Stimulated activated CD4-positive, alpha-beta T cell treated with anti-CD3 and anti-CD28 coated beads, Interleukin-4, amount 100 ng/mL, for 1 hour (primary cell): ENCODE measurements at places on chromosomes 12 and 14.
A peak's percentile ranks its signal among the peaks of the same experiment; 100 is the strongest.

GRCh38 chr14:95059126-95059525 lies 98.2 kb downstream of the DICER1 start:
- DNase-seq = no peak

DNA sequence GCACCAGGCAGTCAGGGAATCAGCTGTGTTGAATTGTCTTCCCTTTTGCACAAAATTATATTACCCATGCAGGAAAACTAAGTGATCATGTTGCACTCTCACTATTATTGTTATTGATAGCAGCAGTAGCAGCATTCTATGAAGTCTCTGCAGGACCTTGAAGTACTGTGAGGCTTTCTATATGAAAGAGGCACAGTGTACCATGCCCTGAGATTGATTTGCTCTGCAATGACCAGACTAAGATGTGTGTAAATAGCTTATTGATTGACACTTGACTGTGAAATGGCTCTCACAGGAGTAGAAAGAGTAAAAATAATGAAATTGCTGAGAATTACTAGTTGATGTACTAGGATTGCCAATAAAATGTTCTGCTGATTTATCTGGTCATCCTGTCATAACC lies 99.9 kb downstream of the KICS2 start:
- DNase-seq = no peak

GRCh38 chr12:100794441-100795173 lies at the start of gene ANO4:
Gene ANO4 (plus strand): TSS chr12:100794776. CDS start chr12:100901786, 107,010 bp downstream.
- DNase-seq = no peak

DNA sequence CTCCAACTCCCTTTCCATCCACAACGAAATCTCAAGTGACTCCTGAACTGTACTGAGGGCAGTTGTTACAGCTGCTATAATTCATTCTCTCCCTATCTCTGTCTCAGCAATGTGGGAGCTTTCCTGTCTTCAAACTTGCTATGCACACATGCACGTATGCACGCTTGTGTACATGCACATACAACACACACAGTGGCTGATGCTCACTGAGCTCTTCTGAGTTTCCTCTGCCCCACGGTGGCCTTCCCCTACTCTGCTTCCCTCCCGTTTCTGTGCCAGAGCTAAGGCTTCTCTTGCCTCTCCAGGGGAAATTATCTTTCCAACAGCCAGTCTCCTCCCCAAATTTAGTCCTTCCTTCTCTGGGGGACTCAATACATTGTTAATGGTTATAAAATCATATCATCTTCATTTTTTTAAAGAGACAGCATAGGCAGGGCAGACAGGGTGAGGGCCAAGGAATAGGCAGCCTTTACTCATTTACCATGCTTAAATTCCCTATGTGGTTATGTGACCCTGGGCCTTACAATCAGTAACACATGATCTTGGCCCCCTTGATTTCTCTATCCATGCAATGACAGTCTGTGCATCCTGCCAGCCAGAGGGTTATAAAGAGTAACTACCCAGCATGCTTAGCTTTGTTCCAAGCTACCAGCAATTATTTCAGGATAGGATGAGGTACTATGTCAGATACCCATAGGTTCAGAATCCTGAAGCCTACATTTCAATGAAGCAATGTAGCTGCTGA lies 111.9 kb upstream of the HMGA2 start:
- DNase-seq = no peak

DNA sequence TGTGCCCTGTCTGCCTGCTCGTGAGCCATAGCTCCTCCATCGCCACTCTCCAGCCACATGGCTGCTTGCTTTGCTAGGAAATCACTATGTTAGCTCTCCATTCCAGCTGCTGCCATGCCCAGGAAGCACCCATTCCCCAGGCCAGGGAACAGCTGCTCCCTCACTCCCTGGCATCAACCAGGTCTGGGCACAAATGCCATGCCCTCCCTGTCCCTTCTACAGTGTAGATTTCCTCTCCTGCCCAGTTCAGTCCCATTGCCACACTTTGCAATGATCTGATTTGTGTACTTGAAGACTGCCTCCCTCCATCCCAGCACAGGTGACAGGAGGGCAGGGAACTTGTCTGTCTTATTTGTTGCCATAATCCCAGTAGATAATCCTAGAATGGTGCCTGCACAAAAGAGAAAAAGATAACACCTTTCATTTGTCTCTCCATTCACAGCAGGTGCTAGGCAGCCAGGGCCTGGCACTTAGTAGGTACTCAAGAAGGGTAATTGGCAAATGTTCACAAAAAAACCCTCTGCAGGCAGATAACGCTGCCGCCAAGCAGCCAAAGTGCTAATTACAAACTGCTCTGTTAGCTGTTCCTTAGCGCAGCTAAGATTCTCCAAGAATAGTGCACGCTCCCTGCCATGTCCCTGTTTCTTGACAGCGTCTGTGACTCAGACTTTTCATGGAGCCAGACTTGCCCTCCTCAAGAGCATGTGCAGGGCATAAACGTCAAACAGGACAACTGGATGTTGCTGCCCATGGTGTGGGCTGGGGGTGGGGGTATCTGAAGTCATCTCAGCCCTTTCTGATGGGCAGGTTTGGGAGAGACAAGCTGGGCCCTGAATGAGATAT lies 69.1 kb downstream of the ARL6IP4 start:
- DNase-seq = no peak

- DNase-seq = no peak
Observed at GRCh38 chr12:69332815-69333358, 15.3 kb upstream of the LYZ start.

GRCh38 chr12:57813111-57813970 lies 5.2 kb downstream of the AVIL start:
- DNase-seq = no peak

DNA sequence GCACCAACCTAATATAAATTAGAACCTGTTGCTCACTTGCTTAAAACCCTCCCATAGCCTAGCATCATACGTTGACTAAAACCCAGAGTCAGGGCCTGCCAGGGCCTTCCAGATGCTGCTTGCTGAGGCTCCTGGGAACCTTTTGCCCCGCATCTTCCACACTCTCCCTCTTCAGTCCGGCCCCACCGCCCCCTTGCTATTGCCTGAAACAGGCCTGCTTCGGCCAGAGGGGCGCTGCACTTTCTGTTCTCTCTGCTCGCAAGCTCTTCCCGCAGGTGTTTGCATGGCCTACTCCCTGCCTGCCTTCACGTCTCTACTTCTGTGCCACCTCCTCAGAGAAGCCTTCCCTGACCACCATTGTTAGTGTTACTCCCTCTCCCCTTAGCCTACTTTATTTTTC lies 13.7 kb upstream of the TCTN2 start:
- DNase-seq = no peak

GRCh38 chr12:132327336-132328171 lies 1.8 kb downstream of the GALNT9 start:
- peak; percentile 67 for DNase-seq

DNA sequence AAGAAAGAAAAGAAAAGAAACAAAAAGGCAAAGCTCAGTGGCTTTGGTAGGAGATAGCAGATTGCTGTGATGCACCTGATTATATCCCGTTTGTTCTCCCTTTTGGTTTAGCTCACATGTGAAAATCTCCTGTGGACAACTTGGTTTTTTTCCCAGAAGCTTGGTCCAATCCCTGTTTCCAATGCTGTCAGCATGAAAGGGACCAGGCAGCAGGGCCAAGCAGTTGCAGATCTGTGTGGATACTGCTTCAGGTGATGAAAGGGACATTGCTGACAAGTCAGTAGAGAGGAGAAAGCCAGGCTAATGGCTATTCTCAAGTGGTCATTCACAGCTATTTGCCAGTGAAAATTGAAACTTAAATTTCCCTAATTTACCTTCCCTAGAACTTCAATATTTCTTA lies 18.8 kb upstream of the SLCO1A2 start:
- no peak for DNase-seq

- DNase-seq = no peak
Observed at GRCh38 chr14:24415421-24416253, 13.8 kb downstream of the CBLN3 start.
